ENCODE measurements at places on chromosomes 7 and 10. TPM values are rescaled to one million over a fixed set of nuclear protein-coding genes. Genes with fewer than 3 reads are reported as not detected.

TMEM184A gene
- not detected for total RNA-seq

C10orf53 gene
- total RNA-seq = not detected

SLIT1 gene
- total RNA-seq = not detected

NUPR2 gene
- not detected for total RNA-seq

GATA3 gene
- total RNA-seq = 53.3 TPM

- H3K36me3 ChIP-seq = no peaks in the 10 kb centered on the region
- no peaks in the 10 kb centered on the region for H3K27me3 ChIP-seq
- no peak for DNase-seq
- H3K27ac ChIP-seq = no peak overlapping the region
- H3K4me1 ChIP-seq = no peaks in the 10 kb centered on the region
Measured at GRCh38 chr10:126277181-126277580, 111.1 kb downstream of the ADAM12 start.

DNA sequence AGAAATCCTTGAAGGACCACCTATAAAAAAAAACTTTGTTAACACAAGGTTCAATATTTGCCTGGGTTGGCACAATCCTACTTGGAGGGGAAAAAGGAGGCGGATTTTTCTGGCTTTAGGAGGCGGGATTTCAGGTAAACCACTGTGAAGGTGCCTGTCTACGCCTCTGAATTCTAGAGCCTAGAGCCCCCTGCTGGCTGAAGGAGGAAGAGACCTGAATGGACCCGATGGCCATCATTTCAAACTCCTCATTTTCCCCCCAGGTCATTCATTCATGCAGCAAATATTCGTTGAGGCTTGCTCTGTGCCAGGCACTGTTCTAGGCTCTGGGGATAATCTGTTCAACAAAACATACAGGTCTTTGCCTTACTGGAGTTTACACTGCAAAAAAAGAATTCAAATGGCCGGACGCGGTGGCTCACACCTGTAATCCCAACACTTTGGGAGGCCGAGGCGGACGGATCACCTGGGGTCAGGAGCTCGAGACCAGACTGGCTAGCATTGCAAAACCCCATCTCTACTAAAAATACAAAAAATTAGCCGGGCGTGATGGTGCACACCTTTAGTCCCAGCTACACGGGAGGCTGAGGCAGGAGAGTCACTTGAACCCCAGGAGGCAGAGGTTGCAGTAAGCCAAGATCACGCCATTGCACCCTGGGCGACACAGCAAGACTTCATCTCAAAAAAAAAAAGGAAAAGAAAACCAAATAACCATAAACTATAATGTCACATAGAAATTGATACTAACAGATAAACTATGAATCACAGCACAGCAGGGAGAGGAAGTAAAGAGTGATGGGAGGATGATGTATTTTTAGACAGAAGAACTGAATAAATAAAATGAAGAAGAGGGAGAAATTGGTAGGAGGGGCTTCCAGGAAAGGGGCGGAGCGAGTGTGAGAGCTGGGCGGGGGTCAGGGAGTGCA is 90.1 kb upstream of the NFE2L3 start:
- no peak overlapping the region for H3K4me3 ChIP-seq
- H3K4me1 ChIP-seq = no peaks in the 10 kb centered on the region
- no peak overlapping the region for H3K27ac ChIP-seq
- no peaks in the 10 kb centered on the region for H3K36me3 ChIP-seq

DNA sequence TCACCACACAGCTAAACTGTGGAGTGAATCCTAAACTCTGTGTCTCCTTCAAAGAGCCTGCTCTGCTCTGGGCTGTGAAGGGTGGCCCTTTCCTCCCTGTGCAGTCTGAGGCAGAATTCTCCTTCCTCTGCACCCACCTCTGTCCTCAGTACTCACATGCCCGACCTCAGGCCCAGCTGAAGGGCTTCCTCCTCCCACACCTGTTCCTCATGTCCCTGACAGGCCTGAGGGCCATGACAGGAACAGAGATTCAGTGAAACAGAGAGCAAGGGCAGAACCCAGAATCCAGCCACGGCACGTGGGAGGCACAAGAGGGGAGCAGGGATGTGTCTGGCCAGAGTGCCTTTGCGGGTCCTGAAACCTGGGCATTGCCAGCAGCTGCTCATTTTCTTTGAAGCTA is 13.9 kb downstream of the CREB3L2 start:
- H3K27me3 ChIP-seq = no peaks in the 10 kb centered on the region
- DNase-seq = no peak
- H3K4me3 ChIP-seq = no peak overlapping the region
- H3K4me1 ChIP-seq = peaks cover 12% of the 10 kb centered on the region
- no peak overlapping the region for H3K27ac ChIP-seq

- no peak overlapping the region for H3K27ac ChIP-seq
- H3K27me3 ChIP-seq = no peaks in the 10 kb centered on the region
- no peak for DNase-seq
- H3K36me3 ChIP-seq = no peaks in the 10 kb centered on the region
- H3K4me1 ChIP-seq = no peaks in the 10 kb centered on the region
- no peak overlapping the region for H3K4me3 ChIP-seq
Measured at GRCh38 chr7:80294346-80294745, 159.7 kb downstream of the GNAI1 start.

DNA sequence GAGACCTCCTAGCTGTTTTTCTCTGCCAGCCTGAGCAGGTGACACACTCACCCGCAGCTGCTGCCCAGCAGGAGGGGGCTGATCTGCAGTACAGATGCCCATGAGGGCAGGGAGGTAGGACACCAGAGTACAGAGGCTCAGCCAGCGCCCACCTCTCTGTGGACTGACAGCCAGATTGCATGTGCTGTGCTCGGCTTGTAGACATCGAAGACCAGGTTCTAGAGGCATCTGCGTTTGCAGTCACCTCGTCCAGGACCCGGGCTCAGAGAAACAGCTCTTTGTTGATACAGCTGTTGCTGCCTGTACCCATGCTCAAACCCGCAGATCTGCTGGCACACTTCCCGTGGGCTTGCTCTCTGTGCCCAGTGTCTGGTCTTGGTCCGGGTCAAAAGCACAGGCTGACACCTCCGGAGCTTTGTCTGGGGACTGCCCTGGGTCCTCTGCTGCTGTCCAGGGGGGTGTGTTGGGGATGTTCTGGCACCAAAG is 224.7 kb downstream of the GLRX3 start:
- no peak for DNase-seq
- H3K36me3 ChIP-seq = no peaks in the 10 kb centered on the region
- no peaks in the 10 kb centered on the region for H3K27me3 ChIP-seq
- H3K4me3 ChIP-seq = no peak overlapping the region

GRCh38 chr7:74449809-74450397 is 3.8 kb upstream of the GTF2IRD1 start:
- H3K27ac ChIP-seq = no peak overlapping the region
- no peaks in the 10 kb centered on the region for H3K27me3 ChIP-seq
- peak; percentile 44 for DNase-seq
- H3K4me1 ChIP-seq = peaks cover 12% of the 10 kb centered on the region

All from CD8-positive, alpha-beta memory T cell (primary cell).